ENCODE measurements at places on chromosomes 2 and 18. TPM values are rescaled to one million over a fixed set of nuclear protein-coding genes. Genes with fewer than 3 reads are reported as not detected.

WDR7 gene
- 19.0 TPM for total RNA-seq

OTOS gene
- total RNA-seq: not detected

GPR39 gene
- 1.3 TPM for total RNA-seq

SRBD1 gene
- total RNA-seq: 11.6 TPM

PLEK gene
- total RNA-seq: not detected

VWC2L gene
- total RNA-seq: not detected

PSMA8 gene
- total RNA-seq: not detected

FLACC1 gene
- total RNA-seq: 1.3 TPM

NAT8 gene
- total RNA-seq: not detected

TMEM182 gene
- total RNA-seq: 3.9 TPM

STK17B gene
- 43.1 TPM for total RNA-seq

CNTNAP5 gene
- not detected for total RNA-seq

HSBP1L1 gene
- total RNA-seq: 13.4 TPM

SMYD5 gene
- total RNA-seq: 19.0 TPM

TUBA4B gene
- not detected for total RNA-seq

Measured in fibroblast of lung (primary cell).